Stimulated activated CD4-positive, alpha-beta T cell treated with anti-CD3 and anti-CD28 coated beads, Interleukin-4, amount 100 ng/mL, for 24 hours (primary cell): ENCODE measurements at places on chromosomes 11 and 22.

DNA sequence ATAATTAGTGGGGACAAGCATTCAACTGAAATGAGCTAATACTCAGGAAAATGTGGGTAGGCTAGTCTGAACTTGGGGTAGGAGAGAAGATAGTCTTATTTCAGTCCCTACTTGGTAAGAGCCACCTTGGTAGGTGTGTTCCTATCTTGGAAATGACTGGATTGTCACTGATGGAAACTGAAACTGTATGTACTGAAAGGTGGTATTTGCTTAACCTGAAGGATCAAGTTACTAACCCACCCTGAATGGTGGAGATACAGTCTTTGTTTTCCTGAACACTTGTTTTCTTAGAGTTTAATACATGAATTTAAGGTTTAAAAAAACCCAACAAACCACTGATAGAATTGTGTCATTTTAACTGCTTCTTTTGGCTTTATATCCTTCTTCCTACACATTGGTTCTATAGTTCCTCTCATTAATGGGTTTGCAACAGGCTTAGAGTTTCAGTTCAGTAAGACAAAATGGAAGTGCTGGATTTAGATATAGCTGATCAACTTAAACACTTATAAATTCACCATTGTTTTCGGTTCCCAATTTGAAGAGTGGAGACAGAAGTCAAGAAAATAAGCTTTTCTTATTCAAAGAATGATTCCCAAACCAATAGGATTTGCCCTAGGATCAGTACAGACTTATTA is 4.2 kb downstream of the FAR1 start:
- DNase-seq = no peak

DNA sequence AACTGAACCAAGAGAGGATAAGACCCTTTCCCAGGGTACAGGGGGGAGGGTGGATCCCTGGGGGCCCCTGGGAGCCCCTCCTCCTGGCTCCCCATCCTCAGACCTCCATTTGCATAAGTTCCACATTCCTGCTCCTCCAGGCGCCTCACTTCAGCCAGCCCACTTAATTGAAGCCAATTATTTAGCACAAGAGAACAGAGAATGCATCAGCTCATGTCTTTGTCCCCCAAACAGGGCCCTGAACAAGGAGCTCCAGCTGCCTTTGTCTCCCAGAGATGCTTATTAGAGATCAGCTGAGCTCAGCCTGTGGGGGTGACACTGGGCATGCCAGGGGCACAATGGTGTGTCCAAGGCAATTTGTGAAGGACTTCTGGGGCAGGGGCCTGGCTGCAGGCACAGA is 89.9 kb upstream of the PRDM11 start:
- DNase-seq = no peak

DNA sequence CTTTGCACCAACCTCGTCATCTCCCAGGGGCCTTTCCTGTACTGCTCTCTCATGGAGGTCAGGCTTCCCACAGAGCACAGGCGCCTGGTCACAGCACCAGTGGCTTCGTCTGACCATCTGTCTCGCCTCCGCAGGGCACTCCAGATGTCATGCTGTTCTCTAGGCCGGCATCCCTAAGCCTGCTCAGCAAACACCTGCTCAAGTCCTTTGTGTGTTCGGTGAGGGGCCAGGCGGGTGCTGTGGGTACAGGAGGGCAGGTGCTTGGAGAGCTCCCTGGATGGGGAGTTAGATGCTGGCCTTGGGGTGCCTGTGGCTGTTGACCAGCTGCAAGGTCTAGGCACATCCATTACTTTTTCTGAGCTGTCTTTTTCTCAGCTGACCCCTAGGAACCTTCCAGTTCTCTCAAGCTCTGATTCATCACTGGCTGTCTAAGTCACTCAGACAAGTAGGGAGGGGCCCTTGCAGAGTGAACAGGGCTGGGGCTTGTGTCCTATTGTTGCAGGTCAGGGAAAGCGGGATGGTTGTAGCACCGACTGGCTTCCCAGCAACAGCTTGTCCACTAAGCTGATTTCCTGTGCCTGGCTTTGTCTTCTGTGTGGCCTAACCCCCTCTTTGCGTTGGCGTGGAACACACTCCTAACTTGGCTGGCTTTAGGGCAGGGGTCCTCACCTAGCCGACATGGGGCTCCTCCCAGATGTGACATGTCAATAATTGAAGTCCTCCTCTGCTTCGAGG is 9.2 kb downstream of the CLDN5 start:
- no peak for DNase-seq

DNA sequence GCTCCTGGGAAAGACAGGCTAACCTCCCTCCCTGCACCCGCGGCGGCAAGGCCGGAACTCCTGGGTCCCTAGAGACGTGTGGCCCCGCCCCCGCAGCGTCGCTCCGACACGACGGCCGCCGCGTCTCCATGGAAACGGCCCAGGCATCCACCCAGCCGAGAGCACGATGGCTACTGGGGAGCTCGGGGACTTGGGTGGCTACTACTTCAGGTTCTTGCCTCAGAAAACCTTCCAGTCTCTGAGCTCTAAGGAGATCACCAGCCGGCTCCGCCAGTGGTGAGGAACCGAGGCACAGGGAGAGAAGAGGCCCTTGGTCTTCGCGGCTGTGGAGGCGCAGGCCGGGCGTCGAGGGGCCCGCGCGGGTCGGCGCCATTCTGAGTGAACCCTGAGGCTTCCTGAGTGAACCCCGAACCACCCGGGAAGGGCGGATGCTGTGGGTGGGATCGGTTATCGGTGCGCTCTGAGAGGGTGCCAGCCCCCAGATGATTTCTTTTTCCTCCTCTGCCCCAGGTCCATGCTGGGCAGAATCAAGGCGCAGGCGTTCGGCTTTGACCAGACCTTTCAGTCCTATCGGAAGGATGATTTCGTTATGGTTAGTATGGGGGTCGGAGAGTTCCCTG is at the start of gene CFAP300:
CFAP300 (plus strand) TSS at position 133 of the 620 bp plus-strand sequence; CDS start at position 167, 34 bp downstream.
- peak; percentile 39 for DNase-seq

DNA sequence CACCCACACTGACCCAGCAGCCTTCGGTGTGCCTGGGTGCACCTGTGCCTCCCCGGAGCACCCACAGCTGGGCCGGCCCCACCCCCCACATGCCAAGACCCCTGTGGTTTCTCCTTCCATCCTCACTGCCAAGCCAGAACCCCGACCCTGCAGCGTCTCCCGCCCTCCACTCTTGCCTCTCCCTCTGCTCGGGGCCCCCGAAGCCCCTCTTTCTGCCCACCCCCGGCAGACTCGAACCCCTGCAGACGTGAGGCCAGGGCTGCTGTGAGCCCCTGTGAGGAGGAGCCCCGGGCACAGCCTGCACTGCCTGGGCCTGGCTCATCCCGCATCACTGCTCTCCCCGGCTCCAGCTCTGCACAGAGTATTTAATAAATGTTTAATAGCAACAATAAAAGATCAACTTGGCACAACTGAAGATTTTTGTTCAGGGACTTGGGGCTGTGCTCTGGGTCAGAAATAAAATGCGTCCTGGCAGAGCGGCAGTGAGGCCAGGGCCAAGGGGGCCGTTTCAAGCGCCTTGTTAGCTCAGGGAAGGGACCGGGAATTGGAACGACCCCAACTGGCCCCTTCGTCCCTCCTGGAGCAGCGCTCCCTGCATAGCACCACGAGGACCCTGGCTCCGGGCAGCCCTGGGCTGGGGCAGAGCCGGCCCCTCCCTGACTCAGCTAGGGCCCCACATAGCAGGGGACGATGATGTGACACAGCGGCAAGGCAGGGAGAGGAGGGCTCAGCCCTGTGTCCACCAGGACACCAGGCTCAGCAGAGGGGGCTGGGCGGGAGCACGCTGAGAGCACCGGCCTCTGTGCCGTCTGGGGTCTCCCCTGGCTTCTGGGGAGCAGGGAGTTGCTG is 520.8 kb downstream of the BRD1 start:
- DNase-seq = no peak

- no peak for DNase-seq
Observed at GRCh38 chr11:111814557-111815320, 48.5 kb upstream of the PPP2R1B start.

- no peak for DNase-seq
Observed at GRCh38 chr22:23145878-23146470, 697 bp downstream of the RAB36 start.

GRCh38 chr11:36349351-36350136 is 53.5 kb downstream of the PRR5L start:
- no peak for DNase-seq

- DNase-seq = no peak
Observed at GRCh38 chr22:39332441-39333064, 13.1 kb upstream of the RPL3 start.

DNA sequence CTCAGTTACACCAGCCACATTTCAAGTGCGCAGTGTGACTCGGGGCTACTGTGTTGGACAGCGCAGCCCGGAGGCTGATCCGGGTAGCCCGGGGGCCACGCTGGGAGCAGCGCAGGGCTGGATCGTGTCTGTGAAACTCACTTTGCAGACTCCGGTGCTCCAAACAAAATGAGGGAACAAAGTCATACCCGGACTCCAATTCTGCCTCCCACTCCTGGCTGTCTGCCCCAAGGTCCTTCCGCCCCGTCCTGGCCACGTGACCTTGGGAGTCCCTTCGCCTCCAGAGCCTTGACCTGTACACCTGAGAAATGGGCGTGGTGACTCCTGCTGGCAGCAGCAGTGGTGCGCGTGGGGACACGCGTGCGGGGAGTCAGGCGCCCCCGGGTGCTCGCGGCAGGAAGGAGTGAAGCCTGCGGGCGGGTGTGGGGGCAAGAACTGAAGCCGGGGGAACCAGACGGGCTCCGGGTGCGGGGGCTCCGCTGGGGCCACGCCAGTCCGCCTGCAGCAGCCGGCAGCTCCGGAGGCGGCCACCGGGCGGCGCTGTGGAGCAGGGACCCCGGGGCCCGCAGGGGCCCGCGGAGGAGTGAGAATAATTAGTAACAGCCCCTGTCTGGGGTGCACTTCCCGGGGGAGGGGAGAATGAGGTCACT is 42.4 kb downstream of the KCNJ4 start:
- peak; percentile 35 for DNase-seq

- DNase-seq = no peak
Observed at GRCh38 chr11:91421641-91422040, 803.0 kb upstream of the FAT3 start.

DNA sequence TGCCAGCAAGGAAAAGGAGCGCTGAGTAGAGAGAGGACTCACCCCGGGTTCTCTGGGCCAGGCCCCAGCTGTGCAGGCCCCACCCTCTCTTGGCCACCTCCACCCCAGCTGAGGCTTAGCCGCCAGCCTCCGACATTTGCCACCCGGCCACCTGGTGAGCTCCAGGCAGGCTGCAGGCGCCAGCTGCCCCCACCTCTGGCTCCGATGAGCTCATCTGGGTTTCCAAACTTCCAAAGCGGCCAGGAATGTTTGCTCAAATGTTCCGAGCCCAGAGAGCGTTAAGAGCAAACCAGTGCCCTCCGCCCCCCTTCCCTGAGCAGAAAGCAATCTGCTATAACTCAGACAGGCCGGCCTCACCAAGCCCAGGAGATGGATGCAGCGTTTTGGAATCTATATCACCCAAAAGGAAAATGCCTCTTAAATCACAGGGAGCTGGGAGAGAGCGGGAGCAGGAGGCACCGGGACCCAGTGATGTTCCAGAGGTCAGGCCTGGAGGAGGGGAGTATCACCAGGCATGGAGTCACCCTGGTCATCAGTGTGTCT is 9.1 kb upstream of the MN1 start:
- no peak for DNase-seq
